ENCODE measurements at places on chromosomes 16 and 17.

DNA sequence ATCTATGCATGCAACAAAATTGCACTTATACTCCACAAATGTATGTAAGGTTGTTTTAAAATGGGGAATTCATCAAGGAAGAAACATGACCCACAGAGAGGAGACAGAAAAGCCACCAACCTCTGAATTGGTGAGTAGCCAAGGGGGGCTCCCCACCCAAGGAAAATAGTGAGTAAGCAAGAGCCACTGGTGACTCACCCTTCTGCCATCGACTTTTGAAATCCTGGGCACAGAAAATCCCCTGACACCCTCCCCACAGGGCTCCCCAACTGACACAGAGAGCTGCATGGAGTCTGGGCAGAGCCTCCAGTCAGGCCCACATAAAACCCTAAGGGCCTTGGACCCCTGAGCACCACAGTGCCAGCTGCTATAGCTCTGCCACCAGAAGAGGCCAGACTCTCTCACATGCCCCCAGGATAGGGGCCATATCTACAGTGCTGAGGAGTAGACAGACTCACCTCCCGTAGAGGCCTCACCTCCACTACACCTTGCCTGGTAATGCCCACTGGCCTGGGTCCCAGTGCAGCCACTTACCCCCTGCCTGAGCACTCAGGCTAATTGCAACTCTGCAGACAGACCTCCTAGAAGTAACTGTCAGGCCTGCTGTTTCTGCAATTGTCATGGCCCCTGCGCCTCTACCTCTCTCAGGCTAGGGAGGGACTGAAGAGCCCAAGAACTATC, 244.7 kb upstream of the WSB1 start:
- H3K27ac ChIP-seq: no peak overlapping the region
- no peaks in the 10 kb centered on the region for H3K27me3 ChIP-seq
- no peak overlapping the region for H3K4me3 ChIP-seq
- no peak for DNase-seq

DNA sequence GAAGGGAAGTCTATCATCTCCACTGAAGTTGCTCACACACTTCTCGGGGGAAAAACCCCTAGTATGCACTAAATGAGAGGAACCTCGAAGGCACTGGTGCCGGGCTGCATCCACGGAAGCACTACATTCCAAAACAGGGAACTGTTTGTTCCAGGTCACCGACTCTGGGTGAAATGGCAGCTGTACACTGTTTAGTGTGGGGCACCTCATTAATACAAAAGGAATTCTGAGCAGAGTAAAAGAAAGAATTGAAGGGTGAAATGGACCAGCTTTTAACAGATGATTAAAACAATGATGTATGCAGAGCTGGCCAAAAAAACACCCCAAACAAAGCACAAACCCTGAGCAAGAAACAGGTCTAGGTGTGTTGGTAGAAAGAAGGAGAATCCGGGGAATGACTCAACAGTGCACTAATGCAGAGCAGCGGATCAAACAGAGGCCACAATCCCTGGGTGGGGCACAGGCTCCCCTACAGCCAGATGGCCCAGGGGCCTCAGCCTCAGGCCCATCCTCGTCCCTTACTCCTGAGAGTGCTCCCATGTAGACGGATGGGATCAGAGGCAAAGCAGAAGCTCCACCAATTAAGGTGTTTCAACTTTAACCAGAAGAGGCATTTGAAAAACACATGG, 161.5 kb downstream of the ZFHX3 start:
- H3K36me3 ChIP-seq: peaks cover 51% of the 10 kb centered on the region
- no peaks in the 10 kb centered on the region for H3K4me1 ChIP-seq
- H3K27me3 ChIP-seq: no peaks in the 10 kb centered on the region
- no peak overlapping the region for H3K4me3 ChIP-seq
- no peak overlapping the region for H3K27ac ChIP-seq
- no peak for DNase-seq

DNA sequence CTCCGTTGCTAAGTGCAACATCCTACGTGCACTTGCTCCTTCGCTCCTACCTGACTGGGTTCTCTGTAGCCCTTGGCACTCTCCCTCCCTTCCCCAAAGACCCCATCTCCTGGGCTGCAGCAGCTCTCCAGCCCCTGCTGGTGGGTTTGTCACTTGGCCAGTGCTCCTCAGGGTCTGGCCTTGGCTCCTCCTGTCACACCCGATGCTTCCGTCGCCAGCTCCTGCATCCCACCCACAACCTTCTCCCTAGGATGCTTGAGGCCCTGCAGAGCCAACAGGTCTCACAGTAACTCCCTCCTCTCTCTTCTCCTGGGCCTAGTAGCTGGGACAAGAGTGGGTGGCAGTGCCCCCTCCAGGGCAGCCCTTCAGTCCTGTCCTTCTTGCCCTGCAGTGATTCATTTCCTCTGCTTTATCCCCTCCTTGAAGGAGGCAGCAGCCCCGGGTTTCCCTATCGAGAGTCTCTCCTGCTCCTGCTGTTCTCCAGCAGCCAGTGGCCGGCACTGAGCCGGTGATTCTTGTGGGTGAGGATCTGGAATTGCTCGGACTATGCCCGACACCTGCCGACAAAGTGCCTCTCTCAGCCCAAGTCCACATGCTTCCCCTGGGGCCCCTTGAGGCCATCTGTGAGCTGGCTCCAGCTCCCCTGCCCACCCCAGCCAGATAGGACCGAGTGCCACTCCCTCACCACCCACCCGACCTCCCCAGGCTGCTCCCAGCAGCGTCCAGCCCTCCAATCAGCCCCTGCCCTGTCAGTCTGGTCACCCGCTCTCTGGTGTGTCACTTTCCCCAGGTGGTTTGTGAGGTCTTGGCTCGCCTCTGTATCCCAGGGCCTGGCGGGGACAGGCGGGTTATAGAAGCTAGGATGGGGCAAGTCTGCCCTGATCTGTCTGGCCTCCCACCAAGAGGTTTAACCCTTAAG, 3.8 kb downstream of the LITAFD start:
- H3K4me3 ChIP-seq: no peak overlapping the region
- peaks cover 16% of the 10 kb centered on the region for H3K36me3 ChIP-seq
- DNase-seq: no peak

DNA sequence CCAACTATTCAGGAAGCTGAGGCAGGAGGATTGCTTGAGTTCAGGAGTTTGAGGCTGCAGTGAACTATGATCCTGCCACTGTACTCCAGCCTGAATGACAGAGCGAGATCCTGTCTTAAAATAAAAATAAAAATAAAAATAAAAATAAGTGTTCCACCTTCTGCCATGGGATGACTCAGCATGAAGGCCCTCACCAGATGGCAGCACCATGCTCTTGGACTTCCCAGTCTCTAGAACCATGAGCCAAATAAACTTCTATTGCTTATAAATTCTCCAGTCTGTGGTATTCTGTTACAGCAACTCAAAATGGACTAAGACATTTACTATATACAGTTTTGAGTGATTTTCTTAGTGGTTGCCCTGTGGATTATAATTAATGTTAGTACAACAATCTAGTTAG, 7.9 kb upstream of the SLC38A7 start:
- H3K36me3 ChIP-seq: no peaks in the 10 kb centered on the region
- no peak for DNase-seq
- H3K27ac ChIP-seq: no peak overlapping the region
- H3K4me1 ChIP-seq: peaks cover 3% of the 10 kb centered on the region

DNA sequence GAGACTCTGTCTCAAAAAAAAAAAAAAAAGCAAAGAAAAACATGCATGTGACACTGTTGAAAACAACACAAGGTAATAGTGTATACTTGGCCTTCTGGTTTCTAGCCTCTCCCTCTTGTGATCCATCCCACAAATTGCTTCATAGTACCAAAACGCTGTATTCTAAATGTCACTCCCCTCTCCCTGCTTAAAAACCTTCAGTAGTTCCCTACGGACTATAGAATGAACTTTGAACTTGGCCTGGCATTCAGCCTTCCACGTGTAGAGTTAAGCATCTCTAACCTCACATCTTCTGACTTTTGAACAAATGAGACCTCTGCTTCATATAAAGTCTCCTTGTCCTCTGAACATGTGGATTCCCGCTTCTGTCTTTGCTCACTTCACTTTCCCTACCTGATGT, 5.1 kb downstream of the ZNF821 start:
- no peak overlapping the region for H3K27ac ChIP-seq
- H3K4me1 ChIP-seq: peaks cover 18% of the 10 kb centered on the region
- peaks cover 57% of the 10 kb centered on the region for H3K36me3 ChIP-seq

- H3K4me1 ChIP-seq: peaks cover 81% of the 10 kb centered on the region
- H3K27me3 ChIP-seq: no peaks in the 10 kb centered on the region
- H3K27ac ChIP-seq: peak overlapping the region; percentile 94
- H3K4me3 ChIP-seq: peak overlapping the region; percentile 89
- DNase-seq: no peak
These were observed 1.1 kb downstream of the P4HB start for GRCh38 chr17:81858967-81859905.

GRCh38 chr17:58446086-58446485, 28.8 kb upstream of the RNF43 start:
- no peaks in the 10 kb centered on the region for H3K36me3 ChIP-seq
- no peak overlapping the region for H3K27ac ChIP-seq
- no peaks in the 10 kb centered on the region for H3K4me1 ChIP-seq
- no peaks in the 10 kb centered on the region for H3K27me3 ChIP-seq
- no peak overlapping the region for H3K4me3 ChIP-seq
- no peak for DNase-seq

DNA sequence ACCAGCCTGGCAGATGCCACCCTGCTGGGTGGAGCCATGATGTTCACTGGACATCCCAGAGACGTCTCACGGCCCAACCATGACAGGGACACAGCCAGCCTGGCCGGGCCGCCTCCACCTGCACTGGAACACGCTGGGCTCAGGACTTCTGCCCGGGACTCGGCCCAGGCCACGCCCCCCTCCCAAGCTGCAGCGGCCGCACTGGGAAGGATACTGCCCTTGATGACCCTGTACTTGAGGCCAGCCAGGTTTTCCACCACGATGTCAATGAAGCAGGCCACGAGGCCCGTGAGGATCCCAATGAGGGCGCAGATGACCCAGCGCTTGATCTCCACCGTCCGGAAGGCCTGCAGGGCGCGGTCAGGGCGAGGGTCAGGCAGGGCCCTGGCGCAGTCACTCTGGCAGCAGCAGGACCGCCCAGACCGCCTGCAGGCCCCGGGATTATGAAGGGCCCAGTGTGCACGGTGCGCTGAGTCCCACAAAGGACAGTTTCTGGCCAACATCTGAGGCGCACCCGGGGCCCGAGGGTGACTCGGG, 14.2 kb downstream of the CLCN7 start:
- DNase-seq: no peak
- H3K4me1 ChIP-seq: no peaks in the 10 kb centered on the region
- H3K27ac ChIP-seq: no peak overlapping the region
- H3K27me3 ChIP-seq: no peaks in the 10 kb centered on the region
- H3K36me3 ChIP-seq: peaks cover 80% of the 10 kb centered on the region

DNA sequence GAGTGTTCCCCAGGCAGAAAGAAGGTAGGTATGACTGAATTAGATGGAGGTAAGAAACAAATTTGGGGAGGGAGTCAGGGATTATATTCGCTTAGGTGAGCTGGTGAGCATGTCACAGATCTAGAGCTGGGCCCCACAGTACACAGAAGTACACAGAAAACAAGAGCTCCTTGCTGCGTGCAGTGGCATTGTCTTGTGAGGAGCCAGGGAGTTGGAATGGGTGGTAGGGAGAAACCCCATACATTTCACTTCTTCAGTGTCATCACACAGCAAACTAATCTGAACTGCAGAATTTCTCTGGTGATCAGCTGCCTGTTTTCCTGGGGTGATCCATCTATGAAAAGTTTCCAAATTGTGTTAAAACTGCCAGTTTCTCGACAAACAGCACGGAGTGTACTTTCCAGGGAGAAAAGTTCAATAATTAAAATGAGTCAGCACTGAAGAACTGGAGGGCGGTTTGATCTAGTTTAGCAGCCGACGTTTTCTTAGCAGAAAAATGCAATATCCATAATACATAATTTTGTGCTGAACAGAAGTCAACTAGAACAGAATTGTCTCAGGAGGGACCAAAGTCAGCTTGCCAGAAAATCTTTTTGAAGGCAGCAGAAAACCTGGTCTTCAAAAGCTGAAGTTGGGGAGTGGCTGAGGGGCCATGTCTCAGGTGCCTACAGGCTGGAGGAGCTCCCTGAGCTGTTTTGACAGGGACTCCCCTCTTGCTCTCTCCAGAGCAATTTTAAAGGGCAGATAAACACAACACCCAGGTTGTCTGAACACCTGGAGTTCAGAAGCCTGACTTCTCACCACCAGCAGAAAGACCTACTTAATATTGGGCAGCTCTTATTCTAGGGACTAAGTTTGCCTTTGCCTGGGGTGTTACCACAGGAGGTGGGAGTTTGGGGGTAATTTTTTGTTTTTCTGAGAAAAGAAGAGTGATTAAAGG, 448.6 kb downstream of the CA10 start:
- no peak overlapping the region for H3K4me3 ChIP-seq
- no peaks in the 10 kb centered on the region for H3K4me1 ChIP-seq
- H3K27me3 ChIP-seq: no peaks in the 10 kb centered on the region
- H3K36me3 ChIP-seq: no peaks in the 10 kb centered on the region

- no peak overlapping the region for H3K4me3 ChIP-seq
- no peaks in the 10 kb centered on the region for H3K4me1 ChIP-seq
- no peak overlapping the region for H3K27ac ChIP-seq
- no peak for DNase-seq
- peaks cover 3% of the 10 kb centered on the region for H3K36me3 ChIP-seq
- no peaks in the 10 kb centered on the region for H3K27me3 ChIP-seq
These were observed 90.3 kb downstream of the EMP2 start for GRCh38 chr16:10490141-10490540.

- H3K36me3 ChIP-seq: no peaks in the 10 kb centered on the region
- no peak overlapping the region for H3K4me3 ChIP-seq
- no peaks in the 10 kb centered on the region for H3K4me1 ChIP-seq
These were observed 71.4 kb upstream of the ARL4D start for GRCh38 chr17:43327421-43327820.

GRCh38 chr17:44565866-44566443, 8.7 kb downstream of the FZD2 start:
- no peaks in the 10 kb centered on the region for H3K36me3 ChIP-seq
- no peaks in the 10 kb centered on the region for H3K27me3 ChIP-seq
- H3K4me3 ChIP-seq: no peak overlapping the region
- no peak overlapping the region for H3K27ac ChIP-seq
- DNase-seq: no peak

DNA sequence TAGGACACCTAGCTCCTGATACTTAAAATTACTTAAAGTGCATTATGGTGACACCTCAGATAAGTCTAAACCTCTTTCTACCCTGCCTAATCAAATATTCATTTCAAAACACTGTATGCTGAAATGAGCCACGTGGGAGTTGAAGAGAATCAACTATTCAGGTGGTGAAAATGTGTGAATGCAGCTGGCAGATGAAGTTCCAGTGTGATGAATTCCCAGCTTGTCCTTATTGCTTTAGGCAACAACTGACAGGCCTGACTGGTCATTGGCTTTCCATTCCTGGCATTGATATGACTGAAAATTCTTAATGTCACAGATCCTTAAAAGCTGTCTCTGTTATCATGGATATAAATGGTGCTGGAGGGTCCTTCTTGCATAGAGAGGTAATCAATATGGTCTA, 301.9 kb upstream of the TBX2 start:
- H3K4me3 ChIP-seq: no peak overlapping the region
- H3K4me1 ChIP-seq: peaks cover 3% of the 10 kb centered on the region
- H3K27ac ChIP-seq: no peak overlapping the region
- no peaks in the 10 kb centered on the region for H3K27me3 ChIP-seq

Measured in esophagus muscularis mucosa (tissue), 4 donors.